ENCODE measurements at places on chromosomes 3 and 15.

DNA sequence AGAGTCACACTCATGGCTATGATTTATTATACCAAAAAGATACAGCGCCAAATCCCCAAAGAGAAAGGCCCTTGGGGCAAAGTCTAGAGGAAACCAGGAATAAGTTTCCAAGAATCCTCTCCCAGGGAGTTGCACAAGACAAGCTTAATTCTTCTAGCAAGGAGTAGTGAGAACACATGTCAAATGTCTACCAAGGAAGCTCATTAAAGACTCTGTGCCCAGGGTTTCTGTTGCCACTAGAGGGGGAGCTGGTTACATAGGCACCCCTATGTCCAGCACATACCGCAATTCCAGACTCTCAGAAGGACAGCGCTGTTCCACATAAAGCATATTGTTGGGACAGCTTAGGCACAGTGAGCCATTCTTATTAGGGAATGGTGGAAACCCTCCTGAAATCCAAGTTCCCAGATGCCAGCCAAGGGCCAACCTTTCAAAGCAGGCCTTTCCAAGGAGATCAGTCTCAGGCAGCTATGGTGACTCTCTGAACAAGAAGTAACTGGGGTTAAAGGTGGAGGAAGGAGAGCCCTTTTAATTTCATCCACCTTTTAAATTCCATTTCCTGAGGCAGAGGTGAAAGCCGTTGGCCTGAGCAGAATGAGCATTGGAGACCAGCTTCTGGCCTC is 194.2 kb downstream of the UACA start:
- no peak overlapping the region for H3K4me3 ChIP-seq
- H3K27me3 ChIP-seq = peaks cover 29% of the 10 kb centered on the region
- no peak overlapping the region for H3K27ac ChIP-seq
- H3K4me1 ChIP-seq = no peaks in the 10 kb centered on the region
- DNase-seq = no peak

GRCh38 chr3:117565777-117566176 is 856.2 kb downstream of the TUSC7 start:
- no peak overlapping the region for H3K27ac ChIP-seq
- no peaks in the 10 kb centered on the region for H3K4me1 ChIP-seq
- H3K36me3 ChIP-seq = no peaks in the 10 kb centered on the region

- no peaks in the 10 kb centered on the region for H3K4me1 ChIP-seq
- no peak for DNase-seq
- H3K36me3 ChIP-seq = no peaks in the 10 kb centered on the region
- H3K27me3 ChIP-seq = no peaks in the 10 kb centered on the region
- H3K27ac ChIP-seq = no peak overlapping the region
Observed at GRCh38 chr3:177478170-177478867, 281.0 kb upstream of the TBL1XR1 start.

DNA sequence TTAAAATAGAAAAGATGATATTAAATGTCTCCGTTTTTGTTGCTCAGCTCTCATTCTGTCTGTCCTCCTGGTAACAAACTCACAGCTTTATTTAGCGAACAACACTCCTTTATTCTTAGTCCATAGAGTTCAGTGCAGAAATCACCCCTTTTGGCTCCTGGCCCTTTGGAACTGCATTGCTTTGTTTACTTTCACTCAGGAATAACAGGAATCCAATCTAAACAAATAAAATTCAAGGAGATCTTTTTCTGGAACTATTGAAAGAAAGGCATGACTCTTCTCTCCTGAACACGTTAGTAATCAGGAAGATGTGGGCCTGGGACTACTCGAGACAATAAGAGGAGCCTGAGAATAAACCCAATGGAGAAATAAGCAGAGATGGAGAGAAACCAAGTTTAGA is 409.2 kb downstream of the DIPK2A start:
- H3K27me3 ChIP-seq = no peaks in the 10 kb centered on the region
- no peak overlapping the region for H3K27ac ChIP-seq
- H3K4me1 ChIP-seq = no peaks in the 10 kb centered on the region
- no peak overlapping the region for H3K4me3 ChIP-seq

- H3K4me1 ChIP-seq = peaks cover 83% of the 10 kb centered on the region
- peaks cover 61% of the 10 kb centered on the region for H3K36me3 ChIP-seq
- peak; percentile 81 for DNase-seq
- peaks cover 4% of the 10 kb centered on the region for H3K27me3 ChIP-seq
- peak overlapping the region; percentile 99 for H3K27ac ChIP-seq
Observed at GRCh38 chr3:108127301-108127988, 36.6 kb upstream of the CD47 start.

- no peak overlapping the region for H3K4me3 ChIP-seq
- no peak for DNase-seq
- no peaks in the 10 kb centered on the region for H3K27me3 ChIP-seq
- H3K27ac ChIP-seq = no peak overlapping the region
Observed at GRCh38 chr3:61612211-61613194, 51.1 kb downstream of the PTPRG start.

GRCh38 chr15:38844736-38845135 is 280.1 kb upstream of the RASGRP1 start:
- no peak overlapping the region for H3K27ac ChIP-seq
- no peaks in the 10 kb centered on the region for H3K4me1 ChIP-seq
- no peak for DNase-seq
- peaks cover 3% of the 10 kb centered on the region for H3K27me3 ChIP-seq

All from activated naive CD4-positive, alpha-beta T cell treated with anti-CD3 and anti-CD28 coated beads, Interleukin-2, amount 10 ng/mL, durations not matched to agents 7 days and 5 days (primary cell).